Right renal pelvis (tissue), 4 donors: ENCODE measurements at places on chromosomes 4 and X. TPM values are rescaled to one million over a fixed set of nuclear protein-coding genes. Genes with fewer than 3 reads are reported as not detected.

The CNOT6L gene
- polyA plus RNA-seq, result 41.4 TPM

The RHOXF1 gene
- polyA plus RNA-seq, result 0.22 TPM

The RAB40AL gene
- polyA plus RNA-seq, result not detected

The UGT2A1 gene
- 3.1 TPM for polyA plus RNA-seq

The PNMA6A gene
- 7.8 TPM for polyA plus RNA-seq

The NMU gene
- polyA plus RNA-seq, result 10.7 TPM

The IL21 gene
- not detected for polyA plus RNA-seq

The AREG gene
- polyA plus RNA-seq, result not detected

The TRMT44 gene
- polyA plus RNA-seq, result 14.8 TPM
